ENCODE measurements at places on chromosomes 1 and 21.

- DNase-seq: no peak
These were observed 972 bp downstream of the CFAP410 start for GRCh38 chr21:44337941-44338895.

DNA sequence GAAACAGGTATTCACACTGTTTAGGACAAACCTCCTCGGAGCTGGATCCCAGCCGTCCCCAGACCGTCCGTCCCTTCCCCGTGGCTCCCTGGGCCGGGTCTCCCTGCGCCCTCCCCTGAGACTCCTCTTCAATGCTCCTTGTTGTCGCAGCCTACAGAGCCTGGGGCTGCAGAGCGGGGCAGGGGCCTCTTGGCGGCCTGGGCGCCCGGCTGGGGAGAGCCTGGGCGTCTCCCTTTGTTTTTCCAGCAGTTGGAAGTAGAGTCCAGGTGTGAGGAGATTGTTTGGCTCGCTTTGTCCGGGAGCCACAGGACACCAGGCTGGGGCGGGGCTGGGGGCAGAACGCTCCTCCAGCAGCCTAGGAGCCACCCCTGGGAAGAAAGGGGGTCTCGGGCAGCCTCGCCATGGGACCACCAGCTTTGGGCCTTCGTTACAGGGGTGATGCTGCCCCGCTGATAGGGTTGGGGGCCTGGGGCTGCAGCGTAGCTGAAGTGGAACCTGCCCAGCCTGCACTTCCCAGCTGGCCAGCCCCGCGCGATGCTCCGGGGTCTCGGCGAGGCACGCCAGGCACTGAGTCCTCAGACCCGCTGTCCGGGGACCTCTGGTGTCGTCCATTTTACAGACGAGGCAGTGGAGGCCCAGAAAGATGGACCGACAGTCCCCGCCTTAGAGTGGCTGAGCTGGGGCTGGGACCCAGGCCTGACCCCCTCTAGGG, 66.9 kb downstream of the PRDM16 start:
- DNase-seq: no peak

DNA sequence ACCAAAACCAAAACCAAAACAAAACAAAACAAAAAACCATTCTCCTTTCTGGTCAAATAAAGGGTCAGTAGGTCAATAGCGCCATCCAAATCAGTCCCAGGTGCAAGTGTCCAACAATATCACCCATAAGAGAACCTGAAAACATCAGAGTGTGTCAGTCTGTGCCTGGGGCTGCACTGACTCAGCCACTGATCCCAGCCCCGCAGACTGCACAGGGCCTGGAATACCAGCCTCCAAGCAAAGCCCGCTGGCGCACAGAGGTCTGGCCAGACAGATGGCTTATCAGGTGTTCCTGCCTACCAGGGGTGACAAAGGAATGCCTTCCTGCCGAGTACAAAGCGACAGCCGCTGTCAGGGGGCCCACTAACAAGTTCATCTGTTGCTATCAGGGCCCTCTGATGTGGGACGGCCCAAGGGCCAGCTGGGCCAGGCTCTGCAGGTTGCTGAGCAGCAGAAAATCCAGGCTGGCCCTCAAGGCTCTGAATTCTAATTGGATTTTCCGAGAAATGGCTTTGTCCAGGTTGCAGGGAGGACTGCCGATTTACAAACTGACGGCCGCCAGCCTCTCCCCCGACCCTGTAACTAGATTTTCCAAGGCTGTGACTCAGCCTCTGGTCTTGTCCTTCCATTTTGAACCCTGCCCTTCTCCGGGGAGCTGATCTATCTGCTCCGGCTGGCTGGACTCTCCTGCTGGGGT, 13.7 kb upstream of the TMEM51 start:
- DNase-seq: peak; percentile 41

DNA sequence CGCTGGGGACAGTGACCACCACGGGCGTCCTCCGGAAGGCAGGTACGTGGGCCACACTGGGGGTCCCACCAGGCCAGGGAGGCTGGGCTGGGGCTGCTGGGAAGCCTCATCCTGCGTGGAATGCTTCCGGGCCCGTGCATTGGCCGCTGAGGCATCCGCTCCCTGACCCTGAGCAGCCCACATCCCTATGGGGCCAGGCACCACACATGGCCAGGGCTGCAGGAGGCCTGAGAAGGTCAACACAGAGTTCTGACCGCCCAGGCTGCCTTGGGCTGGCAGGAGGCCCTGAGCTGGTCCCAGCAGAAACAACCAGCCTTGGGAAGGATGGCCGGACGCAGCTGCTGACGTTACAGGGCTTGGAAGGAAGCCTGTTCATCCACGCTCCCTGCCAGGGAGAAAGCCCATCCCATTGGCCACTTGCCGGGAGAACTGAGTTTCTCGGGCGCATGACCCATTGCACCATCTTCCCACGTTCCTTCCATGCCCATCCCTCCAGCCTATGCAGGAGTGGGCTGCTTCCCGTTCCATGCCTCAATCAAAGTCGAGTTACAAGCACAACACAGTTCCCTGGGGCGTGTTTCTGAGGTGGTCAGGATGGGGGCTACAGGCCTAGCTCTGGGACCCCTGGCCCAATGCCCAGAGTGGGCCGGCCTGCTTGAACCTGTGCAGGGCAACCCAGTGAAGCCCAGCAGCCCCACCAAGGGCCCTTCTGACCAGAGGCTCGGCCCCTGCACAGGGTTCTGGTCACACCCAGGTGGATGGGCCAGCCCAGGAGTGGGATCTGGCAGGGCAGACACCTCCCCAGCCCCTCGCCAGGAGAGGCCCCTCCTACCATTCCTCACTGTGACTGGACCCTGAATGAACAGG, 31.7 kb downstream of the TRIM11 start:
- no peak for DNase-seq

DNA sequence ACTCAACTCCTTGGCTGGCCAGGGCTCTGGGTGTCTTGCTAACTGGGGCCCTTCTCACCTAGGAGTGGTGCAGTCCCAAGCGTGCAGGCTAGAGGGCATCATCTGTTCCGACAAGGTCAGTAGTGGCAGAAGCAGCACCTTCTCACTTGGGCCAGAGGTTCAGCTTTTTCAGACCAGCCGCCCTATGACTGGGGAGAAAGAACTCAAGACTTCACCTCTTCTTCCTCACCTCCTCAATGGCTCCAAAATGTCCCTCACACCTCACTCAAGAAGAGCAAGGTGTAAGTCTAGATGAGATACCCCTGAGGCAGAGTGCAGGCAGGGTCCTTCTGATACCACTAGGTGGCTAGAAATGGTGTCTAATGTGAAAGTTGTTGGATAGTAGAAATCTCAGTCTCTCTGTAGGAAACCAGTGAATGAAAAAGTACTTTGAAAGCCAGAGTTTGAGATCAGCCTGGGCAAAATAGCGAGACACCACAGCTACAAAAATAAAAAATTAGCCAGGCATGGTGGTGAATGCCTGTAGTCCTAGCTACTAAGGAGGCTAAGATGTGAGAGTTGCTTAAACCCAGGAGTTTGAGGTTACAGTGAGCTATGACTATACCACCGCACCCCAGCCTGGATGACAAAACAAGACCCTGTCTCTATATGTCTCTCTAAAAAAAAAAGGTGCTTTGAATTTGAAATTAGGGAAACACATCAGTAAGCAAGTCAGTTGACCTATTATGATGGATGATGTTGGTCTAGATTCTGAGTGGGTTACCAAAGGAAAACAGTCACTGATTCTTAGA, 8.6 kb upstream of the IL20 start:
- no peak for DNase-seq

DNA sequence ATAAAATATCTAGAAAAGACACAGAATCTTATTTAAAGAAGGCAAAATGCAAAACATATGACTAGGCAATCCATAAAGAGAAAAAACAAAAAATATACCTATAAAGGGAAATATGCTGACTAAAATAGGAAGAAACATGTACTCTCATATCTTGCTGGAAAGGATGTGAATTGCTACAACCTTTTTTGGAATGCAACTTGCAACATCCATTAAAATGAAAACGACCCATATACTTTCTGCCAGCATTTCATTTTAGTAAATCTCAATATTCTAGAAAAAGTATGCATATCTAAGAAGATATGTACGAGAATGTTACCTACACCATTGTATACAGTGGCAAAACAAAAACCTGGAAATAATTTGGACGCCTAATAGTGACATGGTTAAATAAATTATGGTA, 56.6 kb downstream of the EDEM3 start:
- DNase-seq: no peak

DNA sequence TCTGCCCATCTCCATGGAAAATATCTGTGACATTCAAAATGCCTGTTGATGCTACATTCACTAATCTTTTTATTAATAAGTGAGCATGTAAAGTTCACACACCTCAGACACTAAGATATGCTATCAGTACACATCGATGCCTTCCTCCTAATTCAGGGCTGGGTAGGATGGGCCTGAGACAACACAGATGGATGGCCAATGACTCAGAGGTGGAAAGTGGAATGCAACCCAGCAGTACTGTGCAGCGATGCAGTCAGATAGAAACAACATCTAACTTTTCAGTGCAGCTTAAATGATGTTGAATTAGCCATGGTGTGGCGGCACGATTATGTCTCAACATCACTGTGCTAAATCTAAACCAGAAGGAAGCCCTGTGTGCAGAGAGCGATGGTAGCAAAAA, 161.6 kb upstream of the KCNJ15 start:
- DNase-seq: no peak

GRCh38 chr1:153723687-153724086, 4.2 kb upstream of the INTS3 start:
- DNase-seq: no peak
